Neural crest cell (in vitro differentiated cells): ENCODE measurements at places on chromosomes 3 and 15. TPM values are rescaled to one million over a fixed set of nuclear protein-coding genes. Genes with fewer than 3 reads are reported as not detected.

DNA sequence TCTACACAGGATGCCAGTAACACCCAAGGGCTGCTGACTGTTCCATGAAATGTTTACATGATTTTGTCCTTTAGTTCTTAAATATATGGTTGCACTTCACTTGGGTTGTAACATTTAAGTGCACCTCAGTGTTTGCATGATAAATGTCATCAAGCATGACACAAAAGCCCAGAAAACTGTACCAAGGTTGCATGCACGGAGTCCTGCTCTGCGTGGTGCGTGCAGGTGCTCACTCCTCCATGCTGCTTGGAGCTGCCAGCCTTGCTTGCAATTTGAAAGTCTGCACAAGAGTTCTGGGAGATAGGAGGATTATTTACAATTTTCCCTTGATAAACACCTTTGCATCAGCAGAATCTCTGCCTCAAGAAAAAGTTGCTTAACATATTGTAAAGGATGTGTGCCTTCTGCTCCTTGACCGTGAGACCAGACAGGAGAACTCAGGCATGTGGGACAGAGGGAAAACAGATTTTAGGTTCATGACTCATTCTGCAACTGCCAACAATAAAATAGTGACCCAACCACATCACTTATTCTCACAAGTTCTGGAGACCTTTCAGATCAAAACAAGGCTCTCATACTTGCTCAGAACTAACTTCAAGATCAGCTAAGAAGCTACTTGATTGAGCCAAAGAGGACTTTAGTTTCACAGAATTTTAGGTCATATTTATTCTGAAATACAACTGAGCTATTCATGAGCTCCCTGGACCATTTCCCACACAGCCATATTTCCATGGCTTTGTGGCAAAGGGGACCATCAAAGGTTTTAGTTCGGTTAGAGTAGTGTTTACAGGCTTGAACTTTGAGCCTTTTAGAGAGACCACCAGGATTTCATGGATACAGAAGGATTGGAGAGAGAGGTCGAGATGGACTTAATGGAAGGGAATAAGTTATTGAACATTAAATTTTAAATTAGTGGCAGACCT, 128.4 kb upstream of the ZBED2 start:
- DNase-seq, result no peak

GRCh38 chr3:24682141-24682547, 187.5 kb upstream of the THRB start:
- no peak for DNase-seq

TF gene
- 0.98 and 1.6 TPM in 2 replicates for total RNA-seq

DNA sequence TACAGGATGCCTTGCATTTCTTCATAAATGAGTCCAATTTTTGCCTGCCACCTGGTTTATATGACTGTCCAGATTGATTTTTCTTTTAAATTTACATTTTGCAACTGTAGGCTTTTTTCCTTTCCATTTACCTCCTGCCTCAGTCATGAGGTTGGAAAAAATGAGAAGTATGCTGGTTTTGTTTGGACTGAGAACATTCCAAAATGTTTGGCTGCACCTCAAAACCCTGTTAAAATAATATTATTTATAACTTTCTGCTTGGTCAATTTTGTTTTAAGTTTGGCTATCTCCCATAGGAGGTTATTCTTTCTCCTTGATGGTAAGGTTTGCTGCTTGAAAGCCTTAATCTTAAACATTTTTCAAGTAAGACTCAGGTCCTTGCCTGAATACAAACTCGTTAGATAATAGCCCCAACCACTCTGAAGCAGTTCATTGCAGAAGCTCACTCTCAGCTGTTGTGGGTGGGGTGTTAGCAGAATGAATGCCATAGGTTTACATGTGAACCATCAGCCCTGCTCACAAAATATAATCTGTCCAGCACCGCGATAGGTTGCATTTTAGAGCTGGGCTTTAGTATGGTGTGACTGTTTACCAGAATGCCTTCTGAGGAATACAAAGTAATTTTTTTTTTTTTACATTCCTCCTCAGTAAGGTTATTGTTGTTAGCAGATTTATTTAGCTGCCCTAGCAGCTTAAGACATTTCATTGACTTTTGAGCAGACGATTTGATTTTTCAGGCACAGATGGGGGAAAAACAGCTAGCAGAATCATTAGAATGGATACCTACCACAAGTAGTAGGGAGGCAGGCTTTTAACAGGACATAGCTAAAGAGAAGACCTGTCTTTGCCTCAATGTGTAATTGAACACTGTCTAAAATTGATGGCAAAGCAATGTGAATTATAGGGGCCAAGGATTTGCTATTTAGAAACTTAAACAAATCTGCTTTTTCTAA, 630.8 kb upstream of the KCNMB2 start:
- no peak for DNase-seq

DNA sequence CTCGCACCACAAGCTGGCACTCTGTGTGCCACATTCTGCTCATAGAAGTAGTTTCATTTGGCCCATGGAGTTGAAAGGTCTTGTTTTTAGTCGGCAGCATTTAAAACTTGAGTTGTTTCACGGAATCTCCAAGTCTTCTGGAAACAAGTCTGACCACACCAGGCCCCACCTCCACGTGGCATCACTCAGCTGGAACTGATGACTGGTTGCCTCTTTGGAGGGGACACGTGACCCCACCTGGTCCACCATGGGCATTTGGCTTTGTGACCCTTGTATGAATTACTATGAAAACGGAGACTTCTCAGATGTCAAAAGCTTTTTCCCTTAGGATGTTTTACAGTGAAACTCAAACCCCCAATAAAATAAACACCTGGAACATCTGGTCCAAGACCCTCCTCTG, 74.9 kb downstream of the NTRK3 start:
- DNase-seq, result no peak

TTC21A gene
- 6.8 and 8.2 TPM in 2 replicates for total RNA-seq

- DNase-seq, result no peak
Measured at GRCh38 chr15:96073908-96074307, 256.6 kb upstream of the NR2F2 start.
